ENCODE measurements at places on chromosomes 12 and 14.

GRCh38 chr14:101130861-101131260, 227.3 kb upstream of the RTL1 start:
- DNase-seq, result no peak

- DNase-seq, result no peak
Observed at GRCh38 chr14:99514552-99515300, 33.5 kb downstream of the CCNK start.

DNA sequence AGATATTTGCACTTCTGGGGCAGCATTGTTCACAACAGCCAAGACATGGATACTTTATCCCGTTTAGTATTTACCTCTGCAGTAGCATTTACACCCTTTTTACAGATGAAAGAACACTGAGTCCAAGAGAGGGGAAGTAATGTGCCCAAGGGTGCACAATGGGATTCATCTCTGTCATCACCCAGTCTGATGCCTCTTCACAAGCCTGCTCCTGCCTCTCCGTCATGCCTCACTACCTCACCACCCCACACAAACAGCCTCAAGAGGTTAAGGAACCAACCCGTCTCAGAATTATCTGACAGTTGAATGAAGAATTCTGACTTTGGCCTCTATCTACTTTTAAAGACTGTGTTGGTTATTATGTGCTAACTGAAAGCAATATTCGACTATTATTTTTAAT, 368.4 kb downstream of the ATP23 start:
- DNase-seq, result no peak

DNA sequence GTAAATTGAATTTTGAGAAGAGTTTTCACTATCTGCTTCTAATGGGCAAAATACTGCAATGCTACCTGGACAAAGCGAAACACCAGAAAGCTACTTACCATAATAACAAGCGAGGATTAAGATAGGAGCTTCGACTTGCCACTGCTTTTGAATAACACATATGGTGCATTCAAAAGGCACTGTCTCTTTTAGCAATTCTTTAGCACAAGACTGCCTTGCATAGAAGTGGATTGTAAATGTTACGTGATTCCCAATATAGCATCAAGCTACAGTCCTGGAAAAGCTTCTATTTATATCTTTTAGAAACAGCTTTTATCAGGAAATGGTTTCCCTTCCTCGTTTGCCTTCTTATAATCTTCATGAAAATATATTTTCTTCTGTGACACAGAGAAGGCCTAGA, 258.7 kb upstream of the PDE3A start:
- DNase-seq, result no peak

DNA sequence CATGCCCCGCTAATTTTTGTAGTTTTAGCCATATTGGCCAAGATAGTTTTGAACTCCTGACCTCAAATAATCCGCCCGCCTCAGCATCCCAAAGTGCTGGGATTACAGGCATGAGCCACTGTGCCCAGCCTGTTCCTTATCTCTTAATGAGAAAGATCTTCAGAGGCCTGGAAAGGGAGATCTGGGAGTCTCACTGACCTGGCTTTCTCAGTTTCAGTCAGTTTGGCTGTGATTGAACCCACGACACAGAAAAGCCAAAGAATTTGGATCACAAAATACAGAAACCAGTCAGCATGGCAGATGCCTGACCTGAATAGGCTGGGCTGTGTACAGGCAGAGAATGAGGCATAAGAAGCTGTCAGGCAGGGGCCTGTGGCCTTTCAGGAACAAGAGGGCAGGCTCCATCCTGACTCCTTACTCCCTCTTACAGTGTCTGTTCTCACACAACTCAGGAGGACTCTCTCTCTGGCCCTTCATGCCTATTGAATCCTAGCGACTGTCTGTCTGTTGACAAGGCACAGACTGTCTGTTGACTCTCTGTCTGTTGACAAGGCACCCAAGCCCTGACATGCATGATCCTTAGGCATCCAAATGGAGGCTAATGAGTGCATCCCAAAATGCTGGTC, 366.5 kb upstream of the CCDC196 start:
- no peak for DNase-seq

DNA sequence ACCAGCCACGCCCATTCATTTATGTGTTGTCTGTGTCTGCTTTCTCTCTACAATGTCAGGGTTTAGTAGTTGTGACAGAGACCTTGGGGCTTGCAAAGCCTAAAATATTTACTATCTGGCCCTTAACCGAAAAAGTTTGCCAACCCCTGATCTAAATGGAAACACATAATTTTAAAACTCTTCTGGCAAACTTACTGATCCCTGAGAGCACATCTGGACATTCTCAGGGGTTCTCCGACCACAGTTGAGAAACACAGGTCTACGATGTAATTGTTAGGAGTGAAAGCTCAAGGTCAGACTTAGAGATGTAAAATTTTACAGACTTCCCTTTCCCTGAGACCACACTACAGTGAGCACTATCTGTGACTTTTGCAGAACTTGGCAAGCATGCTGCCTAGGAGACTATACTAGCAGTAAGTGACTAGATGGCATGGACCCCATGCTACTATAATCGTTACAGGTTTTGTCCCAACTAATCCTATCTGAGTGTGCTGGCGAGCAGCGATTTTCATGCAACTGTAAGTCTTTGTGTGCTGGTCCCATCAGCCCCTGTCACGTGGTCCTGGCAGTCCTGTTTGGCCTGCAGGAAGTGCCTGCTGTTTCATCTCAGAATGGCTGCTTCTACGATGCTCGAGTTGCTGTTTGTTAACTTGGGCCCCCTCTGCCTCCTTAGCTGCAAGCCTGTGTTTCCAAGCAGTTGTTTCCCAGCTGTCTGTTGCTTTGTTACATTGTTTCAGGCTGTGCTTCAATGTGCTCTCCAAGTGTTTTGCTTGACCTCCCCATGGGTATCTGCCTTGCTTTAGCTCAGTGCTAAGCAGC, 21.6 kb downstream of the TMTC2 start:
- no peak for DNase-seq

DNA sequence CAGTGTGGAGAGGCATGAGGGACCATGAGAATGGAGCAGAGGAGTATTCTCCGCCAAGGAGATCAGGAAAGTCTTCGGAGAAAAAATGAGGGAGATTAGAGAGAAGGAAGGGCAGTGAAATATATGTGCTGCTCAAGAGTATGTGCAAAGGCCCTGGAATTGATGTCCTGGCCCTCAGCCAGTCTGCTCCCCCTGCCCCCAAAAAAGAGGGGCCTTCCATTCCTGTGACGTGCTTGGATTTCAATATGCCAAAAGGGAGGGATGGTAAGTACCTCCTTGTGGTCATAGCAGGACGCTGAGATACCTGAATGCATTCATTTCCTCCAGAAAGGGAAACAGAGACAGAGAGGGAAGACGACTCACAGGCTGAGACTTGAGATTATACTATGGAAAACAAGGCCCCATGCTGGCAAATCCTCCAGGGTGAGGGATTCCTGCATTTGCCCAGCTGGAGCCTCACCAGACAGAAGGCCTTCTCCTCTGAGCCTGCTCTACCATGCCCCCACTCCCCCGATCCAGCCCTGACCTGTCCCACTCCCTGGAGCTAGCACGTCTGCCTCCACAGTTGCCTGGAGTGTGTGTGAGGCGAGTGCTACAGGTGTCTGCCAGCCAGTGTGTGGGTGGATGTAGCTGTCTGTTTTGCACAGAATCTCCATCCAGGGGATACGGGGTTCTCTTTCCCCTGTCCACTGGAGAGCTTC, 3.9 kb upstream of the RARG start:
- no peak for DNase-seq

DNA sequence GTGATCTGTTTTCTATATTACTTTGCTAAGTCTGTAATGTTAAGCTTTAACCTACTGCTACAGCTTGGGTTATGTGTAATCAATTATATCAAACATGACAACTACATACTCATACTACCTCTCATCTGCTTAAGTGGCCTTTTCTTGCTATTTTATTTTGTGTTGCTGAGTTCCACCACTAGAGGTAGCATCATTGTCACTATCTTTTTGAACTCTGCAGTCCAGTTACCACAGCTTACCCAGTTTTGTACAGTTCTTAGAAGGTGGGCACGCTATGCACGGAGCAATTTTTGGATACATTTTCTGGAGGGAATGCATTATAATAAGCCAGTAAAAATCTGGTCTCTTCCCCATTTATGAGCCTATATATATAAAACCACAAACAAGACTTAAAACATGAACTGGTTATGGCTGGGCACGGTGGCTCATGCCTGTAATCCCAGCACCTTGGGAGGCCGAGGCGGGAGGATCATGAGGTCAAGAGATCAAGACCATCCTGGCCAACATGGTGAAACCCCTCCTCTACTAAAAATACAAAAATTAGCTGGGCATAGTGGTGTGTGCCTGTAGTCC, 48.5 kb downstream of the SAV1 start:
- DNase-seq, result no peak

DNA sequence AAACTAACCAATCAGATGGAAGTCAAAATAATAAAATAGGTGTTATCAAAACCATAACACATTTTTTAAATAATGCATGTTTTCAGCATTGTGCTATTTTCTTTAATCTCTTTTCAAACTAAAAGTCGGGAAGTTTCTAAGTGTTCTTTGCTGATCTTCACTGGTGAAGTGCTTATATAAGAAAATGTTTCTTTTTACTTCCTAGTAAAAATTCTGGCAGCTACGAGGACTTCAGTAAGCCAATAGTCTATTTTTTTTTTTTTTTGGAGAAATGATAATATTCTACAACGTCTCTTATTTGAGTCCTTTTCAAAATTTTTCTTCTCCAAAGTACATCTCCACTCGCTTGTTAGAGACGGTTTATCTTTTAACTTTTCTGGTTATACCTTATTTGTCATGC, 448.0 kb downstream of the SLC6A15 start:
- DNase-seq, result no peak

DNA sequence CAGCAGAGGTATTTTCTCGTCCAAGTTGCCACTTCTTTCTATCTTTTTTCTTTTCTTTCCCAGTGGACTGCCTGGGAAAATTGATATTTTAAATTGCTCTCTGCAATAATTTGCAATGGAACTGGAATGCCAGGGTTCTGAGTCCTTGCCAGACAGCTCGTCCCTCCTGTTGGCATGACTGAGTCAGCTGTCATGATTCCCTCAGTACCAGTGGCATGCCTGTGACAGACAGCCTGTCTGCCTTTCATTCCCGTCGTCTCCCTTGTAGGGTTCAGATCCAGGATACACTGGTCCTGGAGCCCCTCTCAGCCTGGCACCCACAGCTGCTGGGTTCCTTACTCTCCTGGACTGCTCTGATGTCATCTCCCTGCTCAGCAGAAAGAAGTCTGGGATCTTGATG, 84.8 kb downstream of the PTPN11 start:
- no peak for DNase-seq

- DNase-seq, result no peak
Observed at GRCh38 chr12:46110223-46110611, 119.8 kb upstream of the SCAF11 start.

DNA sequence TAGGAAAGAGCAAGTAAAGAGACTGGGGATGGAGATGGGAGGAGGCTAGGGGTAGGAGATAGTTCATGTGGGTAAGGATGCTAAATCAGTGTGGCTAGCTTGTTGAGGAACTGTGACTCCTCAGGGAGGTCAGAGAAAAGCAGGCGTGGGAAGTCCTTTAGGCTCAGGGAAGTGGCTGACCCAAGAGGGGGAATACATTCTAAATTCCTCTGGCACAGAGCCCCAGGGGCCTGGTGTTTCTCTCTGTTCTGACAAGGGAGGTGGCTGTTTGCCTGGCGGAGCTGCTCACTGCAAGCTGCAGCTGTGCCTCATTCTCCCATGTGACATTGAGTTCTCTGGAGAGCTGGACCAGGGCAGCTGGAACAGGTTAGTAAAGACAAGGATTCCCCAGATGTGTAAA, 152.2 kb upstream of the SLC38A2 start:
- no peak for DNase-seq

- no peak for DNase-seq
Observed at GRCh38 chr12:16238661-16239060, 38.8 kb downstream of the SLC15A5 start.

GRCh38 chr14:34710744-34711143, 3.6 kb downstream of the CFL2 start:
- DNase-seq, result no peak

- DNase-seq, result no peak
Observed at GRCh38 chr14:34365309-34365915, 96.6 kb downstream of the SPTSSA start.

DNA sequence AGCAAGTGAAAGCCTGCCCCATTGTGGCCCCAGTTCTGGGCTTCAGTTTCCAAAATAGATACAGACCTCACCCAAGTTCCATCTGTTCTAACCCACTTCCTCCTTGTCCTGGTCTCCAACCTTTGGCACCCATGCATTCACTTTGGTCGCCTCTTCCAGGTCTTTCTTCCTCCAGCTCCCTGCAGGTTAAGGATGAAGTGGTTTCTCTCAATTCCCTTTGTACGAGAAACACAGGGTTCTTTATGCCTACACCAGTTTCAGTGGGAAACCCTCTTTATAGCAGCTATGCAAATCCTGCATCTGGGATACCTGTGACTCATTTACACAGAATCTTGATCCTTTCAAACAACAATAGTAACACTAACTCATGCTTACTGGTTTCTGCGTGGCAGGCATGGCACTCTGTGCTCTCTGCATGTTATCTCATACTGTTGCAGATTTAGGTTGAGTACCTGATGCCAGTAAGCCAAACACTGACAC, 110.6 kb upstream of the AMIGO2 start:
- DNase-seq, result no peak

DNA sequence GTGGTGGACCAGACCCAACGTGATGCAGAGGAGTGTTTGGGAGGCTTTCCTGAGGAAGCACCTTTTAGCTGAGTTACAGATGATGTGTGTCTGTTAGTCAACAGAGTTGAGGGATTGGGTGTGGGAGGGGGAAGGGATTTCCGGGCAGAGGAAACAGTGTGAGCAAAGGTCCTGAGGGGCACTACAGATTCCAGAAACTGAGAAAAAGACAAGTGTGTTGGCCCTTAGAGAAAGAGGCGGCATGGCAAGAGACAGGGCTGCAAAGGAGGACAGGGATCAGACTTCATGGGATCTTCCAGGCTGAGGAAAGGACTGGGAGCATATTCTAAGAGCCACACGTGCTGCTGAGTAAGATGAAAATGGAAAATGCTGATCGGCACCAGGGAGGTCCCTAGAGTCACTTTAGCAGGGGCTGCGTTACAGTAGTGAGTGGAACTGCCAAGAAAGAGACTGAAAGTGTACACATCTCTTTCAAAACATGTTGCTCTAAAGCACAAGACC, 9.4 kb upstream of the RPS6KL1 start:
- no peak for DNase-seq

DNA sequence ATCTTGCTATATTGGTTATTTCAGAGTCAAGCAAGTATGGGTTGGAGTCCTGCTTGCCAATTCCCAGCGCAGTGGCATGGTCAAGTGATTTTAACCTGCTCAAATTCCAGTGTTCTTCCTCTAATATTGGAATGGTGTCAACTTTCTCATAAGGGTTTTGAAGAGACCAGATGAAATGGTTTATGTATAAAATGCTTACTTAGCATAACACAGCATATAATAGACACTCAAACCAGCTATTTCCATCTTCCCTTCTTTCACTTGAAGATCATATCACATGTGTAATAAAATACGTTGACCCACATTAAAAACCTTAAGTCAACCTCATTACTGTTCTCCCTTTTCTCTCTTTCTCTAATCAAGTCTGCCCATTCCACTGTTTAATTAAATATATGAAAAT, 144.0 kb downstream of the NAV3 start:
- no peak for DNase-seq

- no peak for DNase-seq
Observed at GRCh38 chr12:3427956-3428355, 63.0 kb upstream of the PRMT8 start.
